ENCODE measurements at places on chromosomes 5 and 9.

GRCh38 chr5:36739751-36740221 is 133.4 kb downstream of the SLC1A3 start:
- DNase-seq: no peak

- no peak for DNase-seq
These were observed 29.8 kb upstream of the MSX2 start for GRCh38 chr5:174694611-174695010.

DNA sequence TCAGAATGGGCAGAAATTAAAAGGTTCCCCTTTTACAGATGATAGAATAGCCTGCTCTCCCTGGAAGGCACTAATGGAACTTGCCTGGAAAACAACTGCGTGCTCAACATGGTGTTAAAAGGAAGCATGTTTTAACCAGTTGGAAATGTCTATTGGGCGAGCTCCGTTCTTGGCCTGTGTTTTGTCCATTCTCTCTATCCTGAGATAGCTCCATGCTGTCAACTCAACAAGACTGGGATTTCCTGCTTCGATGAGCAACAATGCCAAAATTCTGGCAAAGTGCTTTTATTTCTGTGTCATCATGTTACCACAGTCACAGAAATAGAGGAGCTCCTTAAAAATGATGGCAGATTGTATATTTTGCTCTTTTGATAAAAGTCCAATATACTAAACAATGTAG is 198.3 kb downstream of the PLK2 start:
- DNase-seq: no peak

DNA sequence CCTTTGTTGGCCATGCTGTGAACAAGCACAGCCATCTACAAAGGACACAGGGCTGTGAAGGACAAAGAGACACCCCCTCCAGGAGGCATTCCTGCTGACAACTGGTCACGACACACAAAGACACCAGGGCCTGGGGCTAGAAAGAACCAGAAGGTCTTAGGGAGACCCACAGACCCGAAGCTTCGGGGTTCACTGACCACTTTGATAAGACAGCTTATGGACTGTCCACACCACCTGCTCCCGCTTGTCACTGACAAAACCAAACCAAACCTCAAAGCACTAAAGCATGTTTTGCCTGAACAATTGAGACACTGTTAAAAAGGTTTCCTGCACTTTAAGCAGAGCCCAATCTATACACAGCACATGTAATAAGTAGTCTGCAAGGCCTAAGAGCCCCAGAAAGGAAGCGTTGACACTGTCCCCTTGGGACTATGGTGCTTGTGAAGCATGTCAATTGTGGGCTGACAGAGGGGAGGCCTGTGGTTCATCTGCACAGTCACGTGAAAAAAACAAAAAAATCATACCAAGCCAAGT is 185.0 kb downstream of the GAPVD1 start:
- no peak for DNase-seq

- DNase-seq: no peak
These were observed 77.0 kb upstream of the ADAMTS19 start for GRCh38 chr5:129382921-129383672.

DNA sequence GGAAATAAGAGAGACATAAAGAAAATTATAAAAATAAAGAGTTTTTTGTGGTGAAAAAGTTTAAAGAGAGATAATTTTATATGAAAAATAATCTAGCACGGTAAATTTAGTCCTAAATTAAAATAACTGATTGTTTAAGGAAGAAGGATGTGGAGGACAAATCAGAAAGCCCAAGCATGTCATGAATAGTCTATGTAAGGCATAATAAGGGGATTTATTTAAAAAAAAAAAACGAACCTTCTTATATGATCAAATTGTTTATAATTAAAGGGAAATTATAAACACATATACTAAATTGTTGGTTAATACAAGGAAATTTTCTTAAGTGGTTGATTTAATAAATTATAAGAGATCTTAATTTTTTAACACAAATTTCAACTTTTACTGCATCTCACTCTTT is 551.8 kb upstream of the TYRP1 start:
- no peak for DNase-seq

GRCh38 chr9:129383019-129383560 is 205.0 kb upstream of the IER5L start:
- no peak for DNase-seq

GRCh38 chr5:10695055-10695649 is 65.9 kb downstream of the DAP start:
- DNase-seq: no peak

DNA sequence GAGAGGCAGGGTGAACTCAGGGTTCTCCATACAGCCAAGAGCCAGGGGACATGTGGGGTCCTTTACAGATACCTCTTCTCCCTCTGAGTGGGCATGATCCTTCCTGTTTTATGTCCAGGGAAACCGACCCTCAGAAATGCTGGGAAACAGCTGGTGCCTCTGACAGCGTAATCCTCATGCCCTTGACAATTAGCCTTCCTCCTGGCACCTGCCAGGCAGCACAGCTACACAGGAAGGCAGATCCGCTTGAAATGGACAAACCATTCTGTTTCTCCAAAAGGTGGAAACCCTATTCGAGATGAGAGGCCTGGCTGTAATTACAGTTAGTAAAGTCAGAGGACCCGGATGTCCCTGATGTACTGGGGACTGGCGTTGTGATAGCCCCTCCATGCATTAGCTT is 7.2 kb downstream of the ERGIC1 start:
- DNase-seq: no peak
